ENCODE measurements at places on chromosomes 1 and 21.
A peak's percentile ranks its signal among the peaks of the same experiment; 100 is the strongest.

- DNase-seq, result no peak
These were observed 6.4 kb upstream of the CSF1 start for GRCh38 chr1:109904105-109904817.

- no peak for DNase-seq
These were observed 515.1 kb upstream of the PLXNA2 start for GRCh38 chr1:208759255-208759654.

GRCh38 chr1:143717434-143717833, 254.4 kb downstream of the FAM72C start:
- no peak for DNase-seq

GRCh38 chr21:17742181-17742580, 77.0 kb downstream of the C21orf91 start:
- no peak for DNase-seq

GRCh38 chr1:119472819-119473175, 34.2 kb upstream of the HSD3B1 start:
- no peak for DNase-seq

DNA sequence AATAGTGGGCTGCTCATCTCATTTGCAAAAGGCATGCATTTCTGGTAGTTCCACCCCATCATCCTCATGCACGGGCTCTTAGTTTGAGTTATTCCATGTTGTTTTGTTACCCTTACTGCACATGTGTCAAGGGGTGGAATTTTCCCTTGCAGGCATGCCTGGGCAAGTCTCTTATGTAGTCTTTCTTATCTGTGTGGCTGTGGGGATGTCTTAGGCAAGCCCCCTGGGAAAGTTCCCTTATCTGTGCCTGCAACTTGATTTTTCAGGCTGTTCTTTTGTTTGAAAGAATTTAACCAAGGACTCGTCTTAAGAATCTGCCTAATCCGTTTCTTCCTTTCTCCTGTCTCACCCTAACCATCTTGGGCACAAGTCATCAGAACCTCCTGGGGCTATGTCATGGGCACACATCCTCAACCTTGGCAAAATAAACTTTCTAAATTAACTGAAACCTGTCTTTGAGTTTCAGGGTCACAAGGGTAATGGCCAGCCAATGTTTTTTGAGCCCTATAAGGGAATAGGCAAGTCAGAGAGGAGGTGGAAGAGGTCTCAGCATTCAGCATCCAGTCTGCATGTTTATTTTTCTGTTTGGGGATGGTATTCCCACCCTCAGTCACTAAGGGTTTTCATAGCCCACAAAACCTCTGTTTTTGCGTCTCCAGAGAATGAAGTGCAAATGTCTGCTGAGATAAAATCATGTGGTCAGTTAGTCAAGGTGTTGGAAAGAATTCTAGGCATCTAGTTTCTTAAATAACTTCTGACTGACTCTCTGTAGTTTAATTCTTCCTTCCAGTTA, 579.7 kb downstream of the PLA2G4A start:
- DNase-seq, result peak; percentile 42

DNA sequence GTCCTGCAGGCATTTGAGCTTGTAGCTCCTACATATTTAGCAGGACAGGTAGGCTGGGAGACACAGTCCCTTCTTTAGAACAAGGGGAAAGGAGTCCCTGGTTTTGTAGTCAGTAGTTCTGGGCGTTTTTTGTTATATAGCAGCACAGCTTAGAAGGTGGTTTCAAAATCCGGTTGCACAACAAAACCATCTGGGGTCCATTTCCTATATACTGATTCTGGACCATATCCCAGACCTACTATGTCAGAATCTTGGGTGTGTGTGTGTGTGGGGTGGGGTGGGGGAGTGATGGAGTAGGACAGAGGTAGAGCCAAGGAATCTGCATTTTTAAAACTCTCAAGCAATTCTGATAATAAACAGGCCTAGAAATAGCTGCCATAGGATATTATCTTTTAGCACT, 21.6 kb downstream of the METTL13 start:
- DNase-seq, result no peak

DNA sequence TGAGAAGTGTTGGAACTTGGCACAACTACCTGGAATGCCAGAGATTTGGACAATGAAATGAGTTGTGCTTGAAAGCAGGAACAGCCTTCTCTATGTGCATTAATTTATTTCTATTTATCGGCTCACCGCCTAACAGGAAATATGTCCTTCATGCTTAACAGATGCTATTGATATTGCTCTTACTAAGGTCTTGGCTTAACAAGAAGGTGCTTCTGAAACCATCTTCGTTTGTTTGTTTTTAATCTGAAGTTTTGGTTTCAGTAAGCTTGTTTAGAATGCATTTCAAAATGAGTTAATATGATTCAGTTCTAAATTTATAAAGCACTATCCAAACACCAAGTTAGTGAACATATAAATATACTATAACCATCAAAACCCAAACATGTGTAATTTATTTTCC, 898.3 kb upstream of the B3GALT2 start:
- no peak for DNase-seq

DNA sequence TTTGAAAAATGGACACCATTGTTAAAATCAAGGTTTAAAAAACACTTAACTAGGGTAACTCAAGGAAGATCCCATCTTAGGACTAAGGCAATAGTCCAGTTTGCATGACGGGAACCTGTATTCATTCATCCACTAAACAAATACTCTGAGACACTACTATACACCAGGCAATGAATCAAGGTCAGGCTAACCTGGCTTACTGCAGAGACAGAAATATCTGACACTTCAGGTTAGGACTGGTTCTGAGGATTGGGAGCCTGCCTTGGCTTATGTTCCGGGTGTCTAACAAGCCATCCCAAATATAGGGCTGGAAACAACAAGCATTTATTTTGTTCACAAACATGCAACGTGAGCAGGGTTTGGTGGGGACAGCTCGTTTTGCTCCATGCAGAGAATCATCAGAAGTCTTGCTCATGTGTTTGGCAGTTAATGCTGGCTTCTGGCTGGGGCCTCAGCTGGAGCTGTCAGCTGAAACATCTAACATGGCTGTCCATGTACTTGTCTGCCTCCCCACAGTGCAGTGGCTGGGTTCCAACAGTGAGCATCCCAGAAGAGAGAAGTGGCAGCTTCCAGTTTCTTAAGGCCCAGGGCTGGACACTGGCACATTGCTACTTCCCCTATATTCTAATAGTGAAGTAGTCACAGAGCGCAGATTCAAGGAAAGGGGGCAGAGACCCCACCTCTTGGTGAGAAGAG, 37.0 kb upstream of the CAMK1G start:
- no peak for DNase-seq

- DNase-seq, result no peak
These were observed 51.6 kb downstream of the GRIK3 start for GRCh38 chr1:36982709-36983108.

DNA sequence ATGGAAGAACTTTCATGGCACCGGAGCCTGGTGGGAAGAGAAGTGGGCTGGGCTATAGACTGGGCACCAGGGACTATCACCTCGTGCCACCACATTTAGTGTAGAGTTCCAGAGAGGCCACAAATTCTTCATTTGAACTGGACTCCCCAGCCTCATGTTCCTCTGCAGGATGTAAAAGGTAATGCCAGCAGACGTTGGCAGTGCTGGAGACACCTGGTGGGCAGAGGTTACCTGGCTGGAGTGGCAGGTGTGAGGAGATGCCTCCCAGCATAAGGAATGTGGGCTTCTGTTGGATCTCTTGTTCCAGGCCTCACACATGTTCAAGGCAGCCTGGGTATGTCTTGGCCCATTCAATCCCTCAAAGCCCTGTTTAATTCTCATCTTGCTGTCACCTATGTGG, 35.2 kb downstream of the TEX35 start:
- DNase-seq, result no peak

- DNase-seq, result no peak
These were observed 5.0 kb downstream of the ATF6 start for GRCh38 chr1:161771161-161771560.

GRCh38 chr21:39633770-39634181, 21.0 kb downstream of the B3GALT5 start:
- DNase-seq, result peak; percentile 95

DNA sequence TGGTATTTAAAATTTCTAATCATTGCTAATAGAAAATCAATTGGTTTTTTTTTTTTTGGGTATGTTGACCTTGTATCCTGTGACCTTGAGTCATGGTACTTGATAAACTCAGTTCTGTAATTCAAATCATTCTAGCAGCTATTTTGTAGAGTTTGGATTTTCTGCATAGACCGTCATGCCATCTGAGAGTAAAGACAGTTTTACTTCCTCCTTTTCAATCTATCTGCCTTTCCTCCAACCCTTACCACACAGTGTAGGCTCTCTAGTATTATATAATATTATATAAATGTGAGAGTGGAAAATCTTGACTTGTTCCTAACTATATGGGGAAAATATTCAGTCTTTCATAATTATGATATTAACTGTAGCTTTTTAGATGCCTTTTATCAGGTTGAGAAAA, 7.0 kb downstream of the TDRD5 start:
- DNase-seq, result no peak

GRCh38 chr1:1917995-1918900, 831 bp downstream of the TMEM52 start:
- DNase-seq, result no peak

- no peak for DNase-seq
These were observed 7.6 kb downstream of the ARHGEF10L start for GRCh38 chr1:17546946-17547670.

DNA sequence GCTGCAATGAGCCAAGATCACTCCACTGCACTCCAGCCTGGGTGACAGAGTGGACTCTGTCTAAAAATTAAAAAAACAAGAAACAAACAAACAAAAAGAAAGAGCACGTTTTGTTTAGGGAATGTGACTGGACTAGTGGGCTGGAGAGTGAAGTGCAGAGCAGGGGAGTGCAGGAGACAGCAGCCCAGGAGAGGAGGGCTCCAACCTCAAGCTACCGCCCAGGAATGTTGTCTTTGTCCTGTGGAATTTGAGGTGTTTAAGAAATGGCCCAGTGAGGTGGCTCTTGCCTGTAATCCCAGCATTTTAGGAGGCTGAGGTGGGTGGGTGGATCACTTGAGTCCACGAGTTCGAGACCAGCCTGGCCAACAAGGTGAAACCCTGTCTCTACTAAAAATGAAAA, 42.4 kb upstream of the MTF2 start:
- no peak for DNase-seq

DNA sequence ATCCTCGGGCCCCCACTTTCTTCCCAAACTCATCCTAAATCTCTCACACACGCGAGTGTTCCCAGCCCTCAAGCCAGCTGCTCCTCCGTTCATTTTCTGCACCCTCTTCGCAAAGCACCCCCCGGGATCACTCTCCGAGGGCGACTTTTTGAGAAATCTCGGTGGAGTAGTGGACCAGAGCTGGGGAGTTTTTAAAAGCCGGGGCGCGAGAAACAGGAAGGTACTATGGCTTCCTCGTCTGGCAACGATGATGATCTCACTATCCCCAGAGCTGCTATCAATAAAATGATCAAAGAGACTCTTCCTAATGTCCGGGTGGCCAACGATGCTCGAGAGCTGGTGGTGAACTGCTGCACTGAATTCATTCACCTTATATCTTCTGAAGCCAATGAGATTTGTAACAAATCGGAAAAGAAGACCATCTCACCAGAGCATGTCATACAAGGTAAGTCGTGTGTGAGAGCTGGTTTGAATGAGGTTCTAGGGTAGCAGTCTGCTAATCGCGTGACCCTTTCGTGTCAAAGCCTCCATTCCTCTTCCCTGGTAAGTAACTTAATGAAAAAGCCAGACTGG, 800 bp downstream of the DR1 start:
- DNase-seq, result no peak

DNA sequence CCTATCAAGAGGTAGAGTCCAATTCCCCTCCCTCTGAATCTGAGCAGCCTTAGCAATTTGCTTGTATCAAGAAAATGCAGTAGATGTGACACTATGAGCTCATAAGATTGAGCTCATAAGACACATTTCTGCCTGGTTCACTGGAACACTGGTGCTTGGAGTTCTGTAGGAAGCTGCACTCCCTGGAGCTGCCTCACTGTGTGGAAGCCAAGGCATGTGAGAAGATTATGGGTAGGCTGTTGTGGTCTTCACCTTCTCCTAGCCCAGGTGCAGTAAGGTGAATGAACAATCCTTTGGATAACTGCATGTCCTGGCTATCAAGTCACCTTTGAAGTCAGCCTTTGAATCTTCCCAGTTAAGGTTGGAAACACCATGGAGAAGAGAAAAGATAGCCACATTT, 67.3 kb downstream of the PLPPR5 start:
- DNase-seq, result no peak

DNA sequence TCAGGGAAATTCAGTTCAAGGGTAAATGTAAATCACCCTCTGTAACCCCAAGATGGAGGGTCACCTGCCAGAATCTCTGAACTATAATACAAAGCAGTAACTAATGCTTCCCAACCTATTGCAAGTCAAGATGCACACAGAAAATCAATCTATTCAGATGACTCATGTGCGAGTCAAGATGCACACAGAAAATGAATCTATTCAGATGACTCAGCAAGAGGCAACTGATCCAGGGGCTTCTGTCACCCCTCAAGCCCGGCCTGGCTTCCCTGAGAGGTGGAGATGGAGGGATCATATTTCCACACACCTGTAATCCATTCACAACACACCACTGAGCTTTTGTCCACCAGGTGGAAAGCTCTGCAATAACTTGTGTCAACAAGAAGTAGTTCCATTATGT, 17.4 kb upstream of the HIVEP3 start:
- DNase-seq, result no peak

GRCh38 chr1:201945157-201945556, 1.2 kb downstream of the LMOD1 start:
- DNase-seq, result no peak

DNA sequence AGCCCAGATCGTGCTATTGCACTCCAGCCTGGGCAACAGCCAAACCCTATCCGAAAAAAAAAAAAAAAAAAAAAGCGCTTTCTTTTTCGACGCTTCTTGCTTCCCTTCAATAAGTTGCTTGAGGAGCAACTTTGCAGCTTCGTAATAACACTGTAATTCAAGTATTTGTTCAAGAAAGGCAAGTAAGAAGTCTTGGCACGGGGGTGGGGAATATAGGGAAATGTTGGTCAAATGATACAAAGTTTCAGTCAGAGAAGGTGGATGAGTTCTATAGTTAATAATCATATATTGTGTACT, 871 bp upstream of the PSMA5 start:
- no peak for DNase-seq

DNA sequence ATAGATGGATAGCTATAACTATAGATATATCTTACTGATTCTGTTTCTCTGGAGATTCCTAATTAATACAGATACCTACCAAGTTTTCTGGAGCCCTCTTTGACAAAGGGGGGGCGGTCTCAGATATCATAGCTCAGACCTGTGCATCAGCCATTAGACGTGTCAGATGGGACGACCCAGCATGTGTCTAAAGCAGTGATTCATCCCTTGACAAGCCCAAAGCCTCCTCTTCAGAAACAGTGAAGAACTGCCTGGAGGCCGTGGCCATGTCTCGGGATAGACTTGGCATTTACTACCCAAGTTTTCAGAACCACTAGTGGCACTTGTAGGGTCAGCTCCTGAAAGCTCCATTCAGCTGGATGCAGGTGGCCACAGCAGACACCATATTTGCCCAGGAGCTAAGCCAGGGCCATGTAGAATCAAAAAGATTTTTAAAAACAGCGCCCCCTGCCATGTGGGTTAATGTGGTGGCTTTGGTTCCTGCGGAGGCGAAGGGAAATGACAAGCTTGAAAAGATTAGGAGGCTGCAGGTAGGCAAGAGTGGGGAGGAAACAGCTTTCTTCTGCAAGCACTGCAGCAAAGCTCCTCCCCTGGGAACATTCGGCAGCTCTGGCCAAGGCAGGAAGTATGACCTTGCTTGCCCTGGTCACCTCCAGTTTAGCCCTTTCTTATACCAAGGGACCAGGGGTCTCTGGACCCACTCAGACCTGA, 82.2 kb downstream of the FBXO2 start:
- DNase-seq, result no peak

GRCh38 chr21:34984356-34985058, 64.6 kb downstream of the RUNX1 start:
- no peak for DNase-seq
